ENCODE measurements at places on chromosomes 3 and 15. TPM values are rescaled to one million over a fixed set of nuclear protein-coding genes. Genes with fewer than 3 reads are reported as not detected.

Gene APPL1
- total RNA-seq = 141 TPM

Gene RCCD1
- 16.4 TPM for total RNA-seq

Gene PLA1A
- 0.23 TPM for total RNA-seq

Gene ROPN1
- not detected for total RNA-seq

Gene TNFSF10
- 5.5 TPM for total RNA-seq

Gene DPH6
- 22.8 TPM for total RNA-seq

Gene GPR176
- 30.2 TPM for total RNA-seq

Gene STOML1
- total RNA-seq = 42.7 TPM

Gene PDZRN3
- 35.5 TPM for total RNA-seq

Gene IL5RA
- total RNA-seq = 11.1 TPM

Gene GASK1A
- 9.9 TPM for total RNA-seq

Gene CHRNA5
- total RNA-seq = 7.6 TPM

Gene TMEM42
- total RNA-seq = 10.4 TPM

Gene STAC
- 13.8 TPM for total RNA-seq

Gene CDHR4
- 0.23 TPM for total RNA-seq

Gene SLC35G2
- 33.0 TPM for total RNA-seq

Gene ASB14
- 0.69 TPM for total RNA-seq

Gene TRIM71
- 3.0 TPM for total RNA-seq

Gene TEX55
- total RNA-seq = not detected

Gene FAM227B
- total RNA-seq = 6.5 TPM

Gene TAGLN3
- total RNA-seq = 103 TPM

Gene HAPLN3
- 13.8 TPM for total RNA-seq

Gene LRRC34
- total RNA-seq = 24.5 TPM

Gene KCNAB1
- total RNA-seq = 23.8 TPM

Gene CFAP100
- total RNA-seq = 6.5 TPM

Gene PSTPIP1
- 0.23 TPM for total RNA-seq

Gene ALS2CL
- total RNA-seq = 2.1 TPM

Gene GOLGA8Q
- 0.69 TPM for total RNA-seq

Gene LYZL4
- not detected for total RNA-seq

Gene MITF
- 4.4 TPM for total RNA-seq

Gene GXYLT2
- 6.0 TPM for total RNA-seq

Gene WDR93
- 2.1 TPM for total RNA-seq

Gene TUSC7
- not detected for total RNA-seq

Gene TRH
- 29.1 TPM for total RNA-seq

Gene GPR87
- not detected for total RNA-seq

Gene NR2F2
- total RNA-seq = 28.1 TPM

Gene LMCD1
- 4.6 TPM for total RNA-seq

Gene TGFBR2
- total RNA-seq = 9.9 TPM

Gene CCR8
- not detected for total RNA-seq

Gene GOLGA8T
- 0.69 TPM for total RNA-seq

Gene C3orf22
- not detected for total RNA-seq

Gene NTRK3
- 65.7 TPM for total RNA-seq

Gene ITPR1
- total RNA-seq = 34.1 TPM

Gene TGM4
- total RNA-seq = not detected

Gene SCAANT1
- total RNA-seq = not detected

Gene TERC
- total RNA-seq = 71.0 TPM

Measured in diencephalon (tissue), 1 donor.